Activated CD4-positive, alpha-beta T cell treated with anti-CD3 and anti-CD28 coated beads for 1 hour (primary cell): ENCODE measurements at places on chromosomes 3 and 15.

DNA sequence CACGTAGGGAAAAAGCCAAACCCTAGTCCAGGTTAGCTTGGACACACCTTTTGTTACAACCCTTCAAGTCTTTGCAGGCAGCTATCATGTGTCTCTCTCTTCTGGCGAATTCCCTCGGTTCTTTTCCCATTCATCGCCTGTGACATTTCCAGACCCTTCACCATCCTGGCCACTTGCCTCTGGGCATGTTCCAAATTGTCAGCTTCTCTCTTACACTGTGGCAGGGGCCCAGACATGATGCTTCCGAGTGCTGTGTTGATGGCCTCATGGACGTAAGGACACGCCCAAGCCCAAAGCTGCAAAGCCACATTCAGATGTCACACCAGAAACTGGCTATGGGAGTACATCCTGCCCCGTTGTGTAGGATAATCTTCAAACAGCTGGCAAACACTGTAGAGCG, 58.5 kb downstream of the ISG20 start:
- no peak for DNase-seq

GRCh38 chr3:73403444-73403843, 221.3 kb downstream of the PDZRN3 start:
- DNase-seq = no peak

DNA sequence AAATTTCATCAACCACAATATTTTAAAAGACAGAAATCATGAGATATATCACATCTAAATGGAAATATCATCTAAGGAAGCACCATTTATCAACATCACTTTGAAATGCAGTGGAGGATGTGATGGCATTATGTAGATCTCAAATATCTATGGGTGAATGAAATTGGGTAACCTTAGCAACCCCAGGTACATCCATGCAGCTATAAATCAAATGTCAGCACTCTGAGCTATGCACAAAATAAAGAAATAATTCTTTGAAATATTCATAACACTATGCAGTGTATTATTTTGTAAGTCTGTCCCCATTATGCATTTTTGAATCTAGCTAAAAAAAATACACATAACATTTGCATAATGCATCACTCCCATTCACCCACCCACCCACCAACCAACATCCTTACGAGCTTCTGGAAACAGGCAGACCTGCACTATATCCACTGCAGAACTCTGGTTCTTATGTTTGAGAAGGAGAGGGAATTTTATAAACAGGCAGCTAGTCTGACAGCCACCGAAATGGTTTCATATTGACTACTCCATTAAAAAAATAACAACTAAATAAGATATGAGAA, 186.8 kb downstream of the SHOX2 start:
- no peak for DNase-seq

GRCh38 chr3:25895443-25895842, 105.6 kb downstream of the OXSM start:
- DNase-seq = no peak
